ENCODE measurements at places on chromosomes 3 and 15. TPM values are rescaled to one million over a fixed set of nuclear protein-coding genes. Genes with fewer than 3 reads are reported as not detected.

- H3K27me3 ChIP-seq = no peaks in the 10 kb centered on the region
Measured at GRCh38 chr15:63633312-63633711, 36.1 kb downstream of the FBXL22 start.

TNK2 gene
- 127 TPM for total RNA-seq

GP5 gene
- total RNA-seq = 1.4 TPM

DNA sequence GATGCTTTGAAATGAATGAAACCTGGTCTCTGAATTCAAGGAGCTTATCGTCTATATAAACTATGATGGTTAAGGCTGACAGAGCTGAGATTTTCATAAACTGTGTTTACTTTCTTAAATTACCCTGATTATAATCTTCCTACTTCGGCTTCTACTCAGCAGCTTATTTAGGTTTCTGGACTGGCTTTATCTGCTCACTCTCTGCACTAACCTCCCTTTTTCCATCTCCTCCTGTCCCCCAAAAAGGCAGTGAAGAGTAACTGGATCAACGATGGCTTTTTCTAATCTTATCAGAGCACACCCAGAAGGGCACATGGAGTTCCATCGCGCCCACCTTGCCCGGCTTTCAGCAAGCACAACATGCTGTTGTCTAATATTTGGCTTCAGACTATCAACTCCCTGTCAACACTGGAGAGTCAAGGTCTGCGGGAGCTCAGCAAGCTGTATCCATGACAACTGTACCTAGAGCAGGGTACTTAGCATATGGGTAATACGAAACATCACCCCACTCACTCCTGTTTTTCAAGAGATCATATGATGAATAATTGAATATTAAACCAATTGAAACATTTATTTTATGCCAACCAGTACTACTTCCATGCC is 417.3 kb downstream of the GABRB3 start:
- no peak overlapping the region for H3K27ac ChIP-seq
- no peaks in the 10 kb centered on the region for H3K4me1 ChIP-seq
- no peak for DNase-seq
- H3K4me3 ChIP-seq = no peak overlapping the region
- no peaks in the 10 kb centered on the region for H3K27me3 ChIP-seq
- no peaks in the 10 kb centered on the region for H3K36me3 ChIP-seq

- no peak overlapping the region for H3K4me3 ChIP-seq
- no peak for DNase-seq
- H3K36me3 ChIP-seq = peaks cover 43% of the 10 kb centered on the region
- no peaks in the 10 kb centered on the region for H3K4me1 ChIP-seq
- H3K27ac ChIP-seq = no peak overlapping the region
Measured at GRCh38 chr3:142213298-142213697, 12.1 kb downstream of the GK5 start.
